HCT116 (cell line): ENCODE measurements at places on chromosomes 4 and X.
A peak's percentile ranks its signal among the peaks of the same experiment; 100 is the strongest.

GRCh38 chr4:67051000-67051789, 494.1 kb downstream of the CENPC start:
- no peak for DNase-seq

GRCh38 chrX:109793191-109793590, 60.1 kb upstream of the ACSL4 start:
- DNase-seq = no peak

DNA sequence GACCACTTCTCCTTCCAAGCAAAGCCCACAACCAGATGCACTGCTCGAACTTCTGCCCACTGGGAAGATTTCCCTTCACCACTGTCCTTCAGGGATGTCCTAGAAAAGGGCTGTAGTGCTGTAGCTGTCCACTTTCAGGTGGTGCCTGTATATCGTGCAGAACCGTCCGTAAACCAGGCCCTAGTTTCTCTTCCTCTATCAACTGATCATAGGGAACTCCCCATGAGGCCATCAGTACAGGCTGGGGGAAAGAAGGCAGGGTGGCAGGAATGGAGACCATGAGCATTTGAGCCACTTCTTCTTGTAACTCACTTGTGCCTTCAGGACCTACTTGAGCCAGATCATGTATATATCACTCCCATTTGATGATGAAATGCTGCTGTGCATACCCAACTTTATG, 57.3 kb upstream of the FAM9B start:
- DNase-seq = no peak

DNA sequence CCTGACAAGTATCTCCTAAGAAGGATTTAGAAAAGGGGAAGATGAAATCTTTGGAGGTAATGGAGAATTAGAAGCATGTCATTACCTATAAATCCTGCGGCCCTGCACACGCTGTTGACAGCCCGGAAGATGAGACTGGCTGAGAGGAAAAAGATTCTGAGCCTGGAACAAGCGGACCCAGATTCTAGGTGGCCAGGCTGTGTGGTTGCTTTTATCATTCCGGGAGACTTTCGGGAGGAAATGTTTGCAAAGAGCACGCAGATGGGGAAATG, 5.8 kb upstream of the PPP2R3B start:
- DNase-seq = no peak

DNA sequence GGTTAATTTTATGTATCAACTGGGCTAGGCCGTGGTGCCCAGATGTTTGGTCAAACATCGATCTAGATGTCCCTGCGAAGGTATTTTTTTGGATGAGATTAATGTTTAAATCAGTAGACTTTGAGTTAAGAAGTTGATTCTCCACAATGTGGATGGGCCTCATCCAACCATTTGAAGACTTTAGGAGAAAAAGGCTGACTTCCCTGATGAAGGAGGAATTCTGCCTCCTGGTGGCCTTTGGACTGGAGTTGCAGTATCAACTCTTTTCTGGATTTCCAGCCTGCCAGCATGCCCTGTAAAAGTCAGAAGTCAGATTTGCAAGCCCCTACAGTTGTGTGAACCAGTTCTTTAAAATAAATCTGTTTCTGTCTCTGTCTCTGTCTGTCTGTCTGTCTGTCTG, 91.4 kb downstream of the STK32B start:
- DNase-seq = peak; percentile 16

DNA sequence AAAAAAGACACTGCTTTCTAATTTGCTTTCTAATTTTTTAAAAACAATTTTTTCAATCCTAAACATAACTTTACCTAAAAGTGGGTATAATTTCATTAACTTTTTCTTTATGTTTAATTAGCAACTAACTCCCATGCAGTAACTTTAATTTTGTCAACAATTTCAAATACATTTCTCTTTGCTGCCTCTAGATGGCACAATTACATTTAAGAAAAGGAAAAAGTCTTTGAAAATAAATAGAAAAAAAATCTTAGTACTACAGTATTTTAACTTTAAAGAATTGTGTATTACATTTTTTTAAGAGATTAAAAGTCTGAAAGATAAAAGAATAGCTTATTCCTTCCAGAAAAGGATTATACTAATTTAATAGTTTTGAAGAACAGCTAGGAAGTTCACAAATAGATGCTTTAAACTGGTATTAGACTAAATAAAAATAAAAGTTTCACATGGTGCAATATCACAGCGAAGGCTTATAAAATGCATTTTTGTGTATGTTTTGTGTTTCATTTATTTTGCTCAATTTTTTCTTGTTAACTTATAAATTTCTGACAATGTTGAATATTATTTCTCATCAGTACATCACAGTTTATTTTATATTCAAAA, 105.1 kb downstream of the ADGRA3 start:
- no peak for DNase-seq

GRCh38 chr4:27128443-27128842, 267.8 kb downstream of the STIM2 start:
- no peak for DNase-seq

DNA sequence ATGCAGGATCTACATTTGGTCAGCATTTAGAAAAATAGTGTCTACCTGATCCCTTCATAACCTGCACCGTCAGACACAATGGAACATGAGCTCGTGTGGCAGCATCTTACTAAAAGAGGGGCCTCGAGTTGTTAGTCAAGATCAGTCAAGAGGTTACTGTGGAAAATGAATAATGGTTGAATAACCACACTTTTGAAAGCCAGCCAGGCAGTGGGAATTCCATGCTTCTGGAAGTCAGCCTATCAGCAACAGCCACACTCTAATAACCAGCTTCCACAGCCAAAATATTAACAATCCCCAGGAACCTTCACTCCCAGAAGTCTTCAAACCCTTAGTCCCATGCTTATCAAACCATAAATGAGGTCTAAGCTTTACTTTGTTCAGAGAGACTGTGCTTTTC, 234.3 kb downstream of the HS3ST1 start:
- DNase-seq = no peak

GRCh38 chrX:71128915-71129765, 10.7 kb downstream of the MED12 start:
- no peak for DNase-seq

DNA sequence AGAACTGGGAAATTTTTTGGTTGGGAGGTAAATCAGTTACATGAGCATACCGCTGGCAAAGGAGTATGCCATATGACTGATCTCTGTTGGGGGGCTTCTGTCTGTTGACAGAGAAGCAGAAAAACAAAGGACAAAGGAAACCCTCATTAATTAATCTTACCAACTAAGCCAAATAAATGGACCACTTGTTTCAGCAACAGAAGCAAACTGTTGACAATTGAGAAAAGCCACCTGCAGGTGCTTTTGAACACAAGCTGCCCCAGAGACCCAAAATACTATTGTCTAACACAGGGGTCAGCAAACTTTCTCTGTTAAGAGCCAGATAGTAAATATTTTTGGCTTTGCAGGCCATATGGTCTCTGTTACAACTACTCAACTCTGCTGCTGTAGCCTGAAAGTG, 7.0 kb upstream of the FRYL start:
- DNase-seq = no peak

DNA sequence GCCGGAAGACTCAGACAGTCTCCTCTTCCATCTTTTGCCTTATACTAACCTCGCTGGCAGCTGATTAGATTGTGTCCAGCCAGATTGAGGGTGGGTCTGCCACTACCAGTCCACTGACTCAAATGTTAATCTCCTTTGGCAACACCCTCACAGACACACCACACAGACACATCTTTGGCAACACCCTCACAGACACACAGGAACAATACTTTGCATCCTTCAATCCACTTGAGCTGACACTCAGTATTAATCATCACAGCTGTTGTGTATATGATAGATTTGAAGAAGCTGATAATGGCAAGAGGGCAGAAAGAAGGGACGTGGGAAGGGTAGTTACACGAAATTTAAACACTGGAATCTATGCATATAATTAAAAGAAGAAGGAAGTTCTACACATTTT, 139.5 kb downstream of the ANKRD50 start:
- no peak for DNase-seq

DNA sequence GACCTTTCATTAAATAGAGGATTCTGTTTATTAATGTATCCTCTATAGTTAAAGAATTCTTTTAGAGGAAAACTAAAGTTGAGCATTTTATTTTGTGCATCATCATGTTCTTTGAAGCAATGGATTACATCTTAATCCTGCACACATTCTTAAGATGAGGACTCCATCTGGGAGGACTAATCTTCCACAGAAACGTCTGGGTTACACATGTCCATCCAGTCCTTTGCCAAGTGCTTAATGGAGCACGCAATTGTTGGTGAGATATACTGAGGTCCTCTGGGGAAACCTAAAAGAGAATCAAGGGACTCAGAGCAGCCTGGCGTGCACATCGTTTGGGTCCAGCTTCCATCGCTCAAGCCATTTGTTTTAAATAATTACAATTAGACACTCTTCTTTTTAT, 115.1 kb upstream of the SFRP2 start:
- DNase-seq = no peak

DNA sequence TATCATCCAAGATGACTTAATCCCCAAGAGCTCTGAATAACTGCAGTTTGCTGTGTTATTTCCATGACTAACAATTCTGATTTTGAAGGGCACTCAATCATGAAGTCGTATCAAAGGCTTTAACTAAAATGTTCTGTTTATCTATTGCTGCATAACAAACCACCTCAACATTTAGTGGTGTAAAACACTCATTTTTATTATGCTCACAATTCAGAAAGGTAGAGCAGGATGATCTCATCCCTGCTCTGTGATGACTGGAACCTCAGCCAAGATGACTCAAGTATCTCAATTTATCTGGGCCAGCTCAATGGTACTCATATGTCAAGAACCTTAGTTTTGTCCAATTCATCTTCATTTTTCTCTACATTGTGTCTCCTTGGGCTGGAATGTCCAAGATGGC, 451.1 kb downstream of the PPARGC1A start:
- DNase-seq = no peak

GRCh38 chrX:97046867-97047266, 163.2 kb downstream of the RPA4 start:
- DNase-seq = no peak

DNA sequence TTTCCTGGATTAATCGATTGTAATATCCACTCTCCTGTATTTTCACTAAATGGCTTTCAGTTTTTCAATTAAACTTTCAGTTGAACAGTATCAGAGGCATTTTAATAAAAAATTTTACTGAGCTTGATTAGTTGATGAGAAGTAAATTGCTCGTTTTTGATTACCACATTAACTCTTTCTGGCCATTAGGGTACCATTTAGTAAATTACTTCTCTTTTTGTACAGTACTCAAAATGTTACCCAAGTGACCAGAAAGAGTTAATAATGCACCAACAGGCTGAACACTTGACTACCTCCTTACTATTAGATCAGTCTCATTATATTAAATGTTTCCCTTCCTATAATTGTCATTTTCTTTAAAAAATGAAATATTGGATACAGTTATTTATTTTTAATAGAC, 289.2 kb downstream of the TENM3 start:
- no peak for DNase-seq

- no peak for DNase-seq
Observed at GRCh38 chr4:163165217-163166017, 1.3 kb downstream of the NAF1 start.

DNA sequence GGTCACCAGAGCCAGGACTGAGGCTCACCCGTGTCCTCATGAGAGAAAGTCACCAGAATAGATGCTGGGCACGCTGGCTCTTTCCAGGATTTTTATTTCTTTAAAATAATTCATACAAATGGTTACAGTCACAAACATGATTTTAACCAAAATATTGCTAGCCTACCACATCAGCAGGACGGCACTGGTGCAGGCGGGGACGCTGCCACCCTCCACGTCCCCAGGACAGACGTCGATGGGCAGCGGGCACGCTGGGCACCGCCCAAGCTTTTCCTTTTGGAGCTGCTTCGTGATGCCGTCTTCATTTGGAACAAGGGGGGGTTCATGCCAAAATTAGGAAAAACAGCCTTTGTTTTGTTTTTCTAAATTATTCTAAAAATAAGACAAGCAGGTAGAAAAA, 37.6 kb downstream of the CTBP1 start:
- DNase-seq = no peak

DNA sequence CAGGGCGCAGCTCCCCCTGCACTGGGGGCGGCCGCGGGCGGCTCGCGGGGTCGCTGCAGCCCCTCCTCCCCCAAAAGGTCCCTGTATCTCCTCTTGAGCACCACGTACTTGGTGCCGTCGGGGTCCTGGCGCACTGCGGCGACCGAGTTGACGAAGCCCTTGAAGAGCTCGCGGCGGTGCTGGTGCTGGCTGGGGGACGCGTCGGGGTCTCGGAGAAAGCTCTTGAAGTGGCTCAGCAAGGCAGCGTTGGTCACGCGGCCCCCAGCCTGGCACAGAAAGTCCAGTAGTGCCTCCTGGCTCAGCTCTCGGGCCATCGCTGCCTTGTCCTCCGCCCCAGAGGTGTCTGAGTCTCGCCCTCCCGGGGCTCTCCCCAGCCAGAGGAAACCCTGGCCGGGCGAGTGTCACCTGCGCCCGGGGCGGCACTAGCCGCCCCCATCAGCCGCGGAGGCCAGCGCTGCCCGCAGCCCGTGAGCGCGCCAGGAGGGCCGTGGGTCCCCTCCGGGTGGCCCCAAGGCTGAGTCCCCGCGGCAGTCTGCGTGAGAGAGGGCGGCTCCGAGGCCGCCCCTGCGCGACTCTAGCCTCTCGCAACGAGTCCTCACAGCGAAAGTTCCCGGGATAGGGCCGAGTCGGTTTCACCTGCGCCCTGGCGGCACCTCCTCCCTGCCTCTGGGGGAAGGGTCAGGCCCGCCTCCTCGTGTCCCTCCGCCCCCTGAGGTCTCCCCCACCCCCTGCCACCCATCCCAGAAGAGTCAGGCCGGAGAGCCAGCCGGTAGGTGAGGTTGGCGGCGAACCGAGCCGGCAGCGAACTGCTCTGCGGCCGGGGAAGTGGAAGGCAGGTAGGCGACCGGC, at the start of gene SOWAHB:
Gene SOWAHB, minus strand, starts transcription at position 609 of the 849 bp plus-strand sequence. Its CDS starts 295 bp downstream, at position 314.
- DNase-seq = peak; percentile 69

GRCh38 chr4:95549246-95550114, 707 bp upstream of the UNC5C start:
- DNase-seq = no peak

DNA sequence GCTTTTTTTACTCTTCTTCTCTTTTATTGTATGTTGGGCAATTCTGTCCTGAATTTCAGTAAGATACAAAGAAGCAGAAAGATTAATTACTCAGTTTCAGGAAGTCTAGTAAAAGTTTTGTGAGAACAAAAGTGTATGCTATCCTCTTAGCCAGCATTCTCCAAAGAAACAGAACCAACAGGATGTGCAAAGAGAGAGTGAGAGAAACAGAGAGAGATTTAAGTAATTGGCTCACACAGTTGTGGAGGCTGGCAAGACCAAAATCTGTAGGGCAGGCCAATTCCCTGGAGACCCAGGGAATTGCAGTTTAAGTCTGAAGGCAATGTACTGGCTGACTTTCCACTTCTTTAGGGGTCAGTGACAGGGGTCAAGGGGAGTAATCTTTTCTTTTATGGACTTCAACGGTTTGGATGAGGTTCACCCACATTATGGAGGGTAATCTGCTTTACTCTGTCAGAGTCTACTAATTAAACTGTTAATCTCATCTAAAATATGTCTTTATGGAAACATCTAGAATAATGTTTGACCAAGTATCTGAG, 59.2 kb upstream of the SLC39A8 start:
- no peak for DNase-seq

DNA sequence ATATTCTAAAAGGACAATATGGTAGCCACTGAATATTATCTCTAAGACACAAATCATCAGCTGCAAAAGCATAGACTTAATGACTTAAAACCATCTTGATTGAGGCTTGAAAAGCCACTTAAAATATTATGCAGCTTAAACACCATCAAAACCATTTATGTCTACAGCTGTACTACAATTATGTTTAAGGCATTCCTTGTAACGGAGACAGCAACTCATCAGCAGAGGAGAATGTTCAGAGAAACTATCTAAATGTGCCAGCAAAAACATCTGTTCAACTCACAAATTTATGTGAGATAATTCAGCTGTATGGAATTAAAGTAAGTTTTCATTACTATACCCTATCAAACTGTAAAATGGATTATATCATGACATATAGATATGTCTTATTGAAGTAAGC, 147.9 kb upstream of the CTSO start:
- DNase-seq = no peak
